ENCODE measurements at places on chromosomes 5 and 9.

GRCh38 chr5:6302075-6302474, 76.3 kb downstream of the MED10 start:
- DNase-seq, result no peak

- DNase-seq, result no peak
These were observed 134.8 kb upstream of the LARP1 start for GRCh38 chr5:154620411-154620810.

GRCh38 chr5:171295801-171296200, 13.2 kb upstream of the TLX3 start:
- no peak for DNase-seq

- DNase-seq, result no peak
These were observed 12.5 kb upstream of the FOXE1 start for GRCh38 chr9:97840521-97840920.

- DNase-seq, result no peak
These were observed 4.0 kb downstream of the DNM1 start for GRCh38 chr9:128206916-128207910.

GRCh38 chr9:129208207-129209032, 30.4 kb upstream of the IER5L start:
- DNase-seq, result peak; percentile 51

DNA sequence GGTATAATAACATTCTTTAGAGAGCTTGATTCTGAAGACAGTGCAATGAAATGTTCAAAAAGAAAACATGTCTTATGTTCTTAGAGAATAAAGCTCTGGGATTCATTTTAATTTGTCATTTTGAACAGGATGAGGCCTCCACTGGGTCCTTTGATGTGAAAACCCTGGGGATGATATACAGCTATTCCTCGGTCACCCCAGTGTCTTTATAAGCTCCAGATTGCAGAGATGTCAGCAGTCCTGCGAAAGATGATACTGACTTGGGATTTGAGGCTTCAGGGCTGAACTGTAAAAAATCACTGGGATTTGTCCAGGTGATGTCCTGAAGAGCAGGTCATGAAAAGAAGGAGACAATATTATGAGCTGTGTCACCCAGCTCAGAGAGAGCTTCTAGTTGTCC, 529.7 kb upstream of the ZNF608 start:
- DNase-seq, result no peak

DNA sequence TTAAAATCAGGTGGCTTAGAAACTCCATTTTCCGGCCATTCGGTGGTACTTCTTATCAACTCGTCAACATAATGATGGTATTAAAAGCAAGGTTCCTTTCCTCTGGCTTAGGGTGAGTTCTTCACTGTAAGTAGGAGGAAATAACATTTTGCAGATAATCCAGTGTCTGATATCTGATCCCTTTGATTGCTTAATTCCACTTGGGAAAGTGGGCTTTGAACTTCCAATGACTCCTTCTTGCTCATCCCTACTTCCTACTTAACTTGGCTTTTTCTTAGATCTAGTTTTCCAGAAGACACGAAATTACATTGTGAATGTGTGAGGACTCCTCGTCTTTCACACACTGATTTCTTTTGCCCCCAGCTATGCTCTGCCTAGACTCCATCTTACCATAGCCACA, 31.5 kb downstream of the DDX31 start:
- no peak for DNase-seq

DNA sequence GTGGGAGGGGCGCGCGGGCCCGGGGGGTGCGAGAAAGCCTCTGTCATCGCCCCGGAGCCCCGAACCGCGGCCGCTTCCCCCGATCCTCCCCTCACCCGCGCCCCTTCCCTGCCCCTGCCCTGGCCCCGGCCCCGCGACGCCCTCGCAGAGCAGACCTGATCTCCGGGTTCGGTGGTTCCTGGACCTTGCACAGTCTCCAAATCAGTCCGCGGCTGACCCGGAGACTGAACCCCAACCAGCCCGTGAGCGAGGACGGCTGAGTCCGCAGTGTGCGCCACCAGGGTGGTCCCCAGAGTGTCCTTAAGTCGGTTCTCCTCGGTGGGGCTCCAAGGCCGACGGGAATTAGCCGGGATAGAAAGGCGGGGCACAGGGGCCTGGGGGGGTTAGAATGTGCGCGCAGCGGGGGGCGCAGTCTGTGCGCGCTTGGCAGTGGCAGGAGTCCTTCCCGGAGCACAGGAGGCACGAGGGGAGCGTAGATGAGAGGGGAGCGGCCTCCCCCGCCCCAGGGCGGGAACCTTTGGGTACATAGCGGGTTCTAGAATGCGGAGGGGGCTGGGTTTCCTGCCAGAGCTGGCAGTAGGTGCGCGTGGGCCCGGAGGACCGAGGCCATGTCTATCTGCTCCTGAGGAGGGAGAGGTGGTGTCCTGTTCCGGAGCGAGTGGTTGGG, 779 bp downstream of the PKN3 start:
- DNase-seq, result no peak

- peak; percentile 7 for DNase-seq
These were observed 146.4 kb upstream of the PPP1R26 start for GRCh38 chr9:135332979-135333748.

DNA sequence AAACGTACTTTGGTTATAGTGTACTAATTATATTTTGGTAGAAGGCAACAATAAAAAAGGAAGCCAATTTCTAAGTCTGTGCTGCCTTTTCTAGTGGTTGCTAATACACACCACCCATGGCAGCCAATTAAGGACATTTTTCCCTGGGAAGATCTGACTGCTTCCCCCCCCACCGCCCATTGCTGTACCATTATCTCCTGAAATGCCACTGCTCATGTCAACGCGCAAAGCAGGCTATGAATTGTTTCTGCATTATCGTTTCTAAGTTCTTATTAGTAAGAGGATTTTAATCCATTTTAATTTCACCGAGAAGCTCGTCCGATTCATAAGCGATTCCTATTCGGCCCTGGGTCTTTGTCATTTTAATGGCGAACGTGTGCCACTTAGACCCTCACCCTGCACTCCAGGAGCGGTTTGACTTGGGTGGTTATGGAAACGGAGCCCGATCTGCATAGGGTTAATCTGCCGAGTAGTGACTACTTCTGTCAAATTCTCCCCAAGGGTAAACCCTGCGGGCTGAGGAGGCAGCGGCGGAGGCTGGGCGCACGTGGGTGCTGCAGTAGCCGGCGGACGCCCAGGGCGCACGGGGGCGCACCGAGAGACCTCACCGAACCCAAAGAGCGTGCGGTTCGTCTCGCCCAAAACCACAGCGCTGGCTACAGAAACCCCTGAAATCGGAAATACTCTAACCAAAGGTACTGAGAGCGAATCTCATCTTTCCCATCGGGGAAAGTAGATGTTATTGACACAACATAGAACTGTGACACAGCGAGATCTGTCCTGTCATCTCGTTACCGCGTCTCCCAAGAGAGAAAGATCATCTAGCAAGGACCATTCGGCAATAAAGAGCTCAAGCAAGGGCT, 55.8 kb upstream of the SHC3 start:
- no peak for DNase-seq

DNA sequence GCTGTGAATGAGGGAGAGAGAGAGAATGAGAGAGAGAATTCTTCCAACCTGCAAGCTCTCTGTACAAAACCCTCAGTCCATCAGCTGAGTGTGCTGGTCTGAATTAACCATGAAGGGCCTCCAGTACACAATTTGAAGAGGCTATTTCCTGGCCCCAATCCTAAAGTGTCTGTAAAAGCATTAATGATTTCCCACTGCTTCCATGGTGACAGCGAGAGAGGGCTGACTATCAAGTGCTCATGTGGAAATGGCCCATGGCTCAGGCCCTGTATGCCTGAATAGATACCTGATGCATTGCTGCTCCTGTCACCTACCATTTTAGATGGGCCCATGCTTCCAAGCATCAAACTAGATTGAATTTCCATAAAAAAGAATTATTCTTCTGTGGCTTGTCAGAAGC, 592.4 kb downstream of the KIF4B start:
- no peak for DNase-seq

DNA sequence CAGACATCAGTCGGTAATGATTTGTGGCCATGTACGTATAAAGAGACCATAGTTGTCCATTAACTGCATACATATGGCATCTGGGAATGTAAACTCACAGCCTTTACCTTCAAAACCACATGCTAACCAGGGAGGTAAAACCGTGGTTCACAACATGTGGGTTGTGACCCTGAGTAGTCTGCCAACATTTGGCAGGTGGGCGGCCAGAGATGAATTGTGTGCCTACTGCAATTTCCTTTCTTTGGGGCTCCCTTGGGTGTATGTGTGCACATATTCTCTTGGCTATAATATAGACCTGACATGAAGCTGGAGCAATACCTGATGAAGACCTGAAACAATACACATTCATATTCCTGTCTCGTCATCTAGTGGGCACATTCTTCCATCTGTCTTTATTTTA, 396.0 kb downstream of the MLLT3 start:
- DNase-seq, result no peak

GRCh38 chr5:122163121-122164069, 34.0 kb downstream of the ZNF474 start:
- DNase-seq, result no peak

GRCh38 chr5:129935626-129936025, 31.4 kb downstream of the CHSY3 start:
- DNase-seq, result no peak

DNA sequence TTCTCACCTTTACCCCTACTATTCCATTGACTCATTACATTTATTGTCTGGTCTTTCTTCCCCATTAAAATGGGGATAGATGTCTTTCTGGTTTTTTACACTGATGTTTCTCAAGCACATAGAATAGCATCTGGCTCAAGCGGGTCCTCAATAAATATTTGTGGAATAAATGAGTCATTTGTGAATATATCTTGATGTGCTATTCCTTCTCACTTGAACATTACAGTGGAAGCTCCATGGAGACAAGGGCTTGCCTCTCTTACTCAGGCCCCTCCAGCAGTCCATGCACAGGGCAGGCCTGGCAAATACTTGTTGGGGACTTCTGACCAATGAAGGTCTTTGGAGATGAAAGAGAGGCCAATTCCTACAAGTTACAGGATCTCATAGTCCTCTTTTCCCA, 151.7 kb upstream of the TAS2R1 start:
- DNase-seq, result no peak

GRCh38 chr9:133448487-133448972, 11.2 kb upstream of the CACFD1 start:
- no peak for DNase-seq

- DNase-seq, result no peak
These were observed 80.5 kb downstream of the RFK start for GRCh38 chr9:76313771-76314170.

- no peak for DNase-seq
These were observed 162.3 kb downstream of the RANBP17 start for GRCh38 chr5:171024084-171024483.
